ENCODE measurements at places on chromosomes 3 and 15.

GRCh38 chr15:30870681-30871080 is 33.0 kb upstream of the FAN1 start:
- no peak for DNase-seq

GRCh38 chr3:24254649-24255048 is 240.0 kb downstream of the THRB start:
- no peak for DNase-seq

- no peak for DNase-seq
Observed at GRCh38 chr3:153070511-153070868, 91.5 kb upstream of the RAP2B start.

GRCh38 chr3:55160241-55160983 is 232.6 kb upstream of the LRTM1 start:
- peak; percentile 56 for DNase-seq

GRCh38 chr15:35834216-35834830 is 288.4 kb upstream of the DPH6 start:
- no peak for DNase-seq

DNA sequence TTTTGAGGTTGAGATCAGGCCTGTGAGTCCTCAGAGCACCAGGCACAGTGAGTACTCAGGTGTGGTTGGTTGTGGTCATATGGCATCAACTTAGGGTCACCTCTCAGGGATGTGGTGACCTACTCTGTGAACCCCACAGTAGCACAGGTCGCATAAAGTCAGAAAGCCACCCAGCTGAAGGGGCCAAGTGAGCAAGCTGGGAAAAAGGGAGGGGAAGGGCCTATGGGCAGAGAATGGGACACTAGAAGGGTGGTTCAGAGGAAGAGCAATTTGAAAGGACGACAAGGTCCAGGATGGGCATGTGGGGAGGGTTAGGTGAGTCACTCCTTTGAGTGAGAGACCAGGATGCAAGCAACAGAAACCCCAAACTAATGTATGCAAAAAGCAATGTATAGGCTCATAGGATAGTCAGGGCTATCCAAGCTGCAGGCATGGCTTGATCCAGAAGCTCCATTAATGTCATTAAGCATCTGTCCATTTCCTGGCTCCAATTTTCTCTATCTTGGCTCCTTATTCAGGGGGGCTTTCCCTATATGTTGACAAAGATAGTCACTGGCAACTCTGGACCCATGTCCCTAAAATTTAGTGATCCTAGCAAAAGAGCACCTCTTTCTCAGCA is 33.5 kb downstream of the HMCES start:
- no peak for DNase-seq

DNA sequence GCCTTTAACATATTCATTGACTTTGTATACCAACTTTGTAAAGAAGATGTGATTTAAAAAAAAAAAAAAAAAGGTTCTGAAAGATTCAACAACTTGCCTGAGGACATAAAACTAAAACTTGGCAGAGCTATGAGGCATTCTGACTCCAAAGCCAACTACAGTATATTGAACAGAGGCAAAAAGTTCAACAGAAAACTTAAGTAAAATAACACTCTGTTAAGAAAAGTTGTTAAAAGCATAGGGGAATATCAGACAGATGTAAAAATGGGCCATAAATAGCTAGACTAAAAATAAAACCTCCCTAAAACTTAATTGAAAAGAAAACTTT is 23.4 kb downstream of the GOLIM4 start:
- no peak for DNase-seq
